ENCODE measurements at places on chromosomes 1 and 21. TPM values are rescaled to one million over a fixed set of nuclear protein-coding genes. Genes with fewer than 3 reads are reported as not detected.
A peak's percentile ranks its signal among the peaks of the same experiment; 100 is the strongest.

DCDC2B gene
- not detected for total RNA-seq

BCL2L15 gene
- total RNA-seq: 8.4 TPM

CCDC17 gene
- total RNA-seq: 2.5 TPM

S100A1 gene
- total RNA-seq: 0.44 TPM

MMEL1 gene
- 2.3 TPM for total RNA-seq

HSD3B1 gene
- not detected for total RNA-seq

MYOG gene
- not detected for total RNA-seq

CD53 gene
- total RNA-seq: 5.1 TPM

DNA sequence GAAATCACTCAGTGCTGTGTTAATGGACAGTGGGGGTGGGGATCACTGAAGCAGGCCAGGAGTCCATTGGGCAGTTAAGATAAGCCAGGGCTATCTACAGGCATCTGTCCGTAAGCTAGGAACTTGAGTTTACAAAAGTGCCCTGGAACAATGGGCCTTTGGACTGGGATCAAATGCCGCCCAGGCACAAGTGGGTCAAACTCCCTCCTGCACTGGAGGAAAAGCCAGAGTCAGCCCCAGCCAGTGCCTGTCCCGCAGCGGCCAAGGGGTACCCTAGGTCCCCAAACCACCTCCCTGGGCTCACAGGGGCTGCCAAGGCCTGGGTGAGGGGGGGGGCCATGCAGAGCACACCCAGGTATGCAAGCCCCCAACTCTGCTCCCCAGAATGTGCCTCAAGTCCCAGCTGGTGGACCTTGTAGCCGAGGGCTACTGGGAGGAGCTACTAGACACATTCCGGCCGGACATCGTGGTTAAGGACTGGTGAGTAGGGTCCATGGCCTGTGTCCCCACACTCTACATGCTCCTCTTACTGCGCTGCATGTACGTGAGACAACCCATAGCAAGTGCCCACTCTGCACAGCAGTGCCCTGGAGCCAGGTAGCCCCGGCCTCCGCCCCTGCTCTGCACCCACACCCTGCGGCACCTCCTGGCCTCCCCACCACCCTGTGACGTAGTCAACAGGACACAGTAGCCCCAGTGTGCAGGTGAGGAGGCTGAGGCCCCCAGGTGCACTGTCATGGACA lies 7.7 kb downstream of the FBXO6 start:
- ATAC-seq: peak; percentile 12

- ATAC-seq: no peak
Measured at GRCh38 chr1:103267893-103268292, 159.6 kb upstream of the COL11A1 start.

- peak; percentile 71 for ATAC-seq
Measured at GRCh38 chr1:112298558-112298957, 97.5 kb upstream of the CTTNBP2NL start.

- no peak for ATAC-seq
Measured at GRCh38 chr1:219298571-219299148, 125.0 kb downstream of the LYPLAL1 start.

DNA sequence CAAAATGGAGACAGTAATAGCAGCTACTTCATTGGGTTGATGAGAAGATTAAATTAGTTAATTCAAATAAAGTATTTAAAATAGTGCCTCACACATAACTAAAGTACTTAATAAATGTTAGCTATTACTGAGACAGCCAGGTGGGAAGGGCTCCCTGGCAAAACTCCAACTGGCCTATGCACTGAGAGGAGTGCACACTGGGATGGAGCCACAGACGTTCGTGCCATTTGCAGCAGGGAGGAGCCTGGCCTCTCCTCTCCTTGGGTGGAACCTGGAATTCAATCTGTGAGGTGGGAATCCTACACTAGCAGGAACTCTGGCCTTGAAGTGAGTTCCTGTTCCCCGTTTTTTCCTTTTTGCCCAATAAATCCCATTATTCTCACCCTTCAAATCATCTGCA lies 28.1 kb downstream of the SLC5A9 start:
- no peak for ATAC-seq

- ATAC-seq: no peak
Measured at GRCh38 chr21:45306453-45306831, 18.7 kb upstream of the POFUT2 start.

DNA sequence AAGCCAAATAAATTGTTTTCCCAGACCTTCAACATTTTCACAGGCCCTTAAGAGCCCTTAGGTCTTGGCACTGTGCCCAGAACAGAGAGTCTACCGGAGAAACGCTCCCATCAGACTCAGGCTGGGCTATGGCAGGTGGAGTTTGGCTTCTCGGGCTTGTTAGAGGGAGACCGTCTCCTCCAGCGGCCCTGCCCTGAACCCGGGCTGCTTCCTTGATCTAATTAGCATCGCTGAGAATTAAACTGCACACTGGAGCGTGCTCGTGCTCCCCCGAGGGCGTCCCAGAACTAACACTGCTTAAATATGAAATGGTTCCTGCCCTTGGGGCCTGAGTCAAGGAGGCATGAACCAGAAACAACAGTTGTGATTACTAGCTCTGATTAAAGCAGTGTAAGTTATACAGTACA lies 634.4 kb downstream of the MATN1 start:
- no peak for ATAC-seq

DNA sequence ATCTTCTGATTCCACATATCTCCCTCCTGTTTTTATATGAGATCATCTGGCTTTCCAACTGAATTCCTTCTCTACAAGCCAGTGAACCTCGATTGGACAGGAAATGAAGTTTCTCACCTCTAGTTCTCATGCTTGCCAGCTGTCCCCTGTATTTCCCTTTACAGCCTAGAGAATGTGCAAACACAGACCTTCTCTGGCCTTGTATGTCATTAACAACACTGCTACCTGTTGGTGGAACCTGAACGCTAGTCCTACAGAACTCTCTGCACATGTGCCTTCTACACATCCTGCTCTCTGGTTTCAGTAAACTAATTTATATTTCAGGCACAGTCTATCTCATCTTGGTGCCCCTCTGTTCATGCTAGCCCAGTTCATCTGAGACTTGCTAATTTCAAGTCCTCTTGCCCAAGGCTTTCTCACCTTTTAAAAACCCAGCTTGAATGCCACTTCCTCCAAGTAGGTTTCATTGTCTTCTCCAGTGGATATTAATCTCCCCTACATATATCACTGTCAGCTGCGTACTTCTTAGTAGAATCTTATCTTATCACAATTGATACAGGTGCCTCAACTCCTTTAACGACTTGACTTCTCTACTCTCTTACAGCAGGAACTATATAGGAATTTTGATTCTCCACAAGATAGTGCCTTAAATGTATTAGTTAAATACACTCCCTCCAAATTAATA lies 549.9 kb downstream of the PLPP3 start:
- no peak for ATAC-seq

DNA sequence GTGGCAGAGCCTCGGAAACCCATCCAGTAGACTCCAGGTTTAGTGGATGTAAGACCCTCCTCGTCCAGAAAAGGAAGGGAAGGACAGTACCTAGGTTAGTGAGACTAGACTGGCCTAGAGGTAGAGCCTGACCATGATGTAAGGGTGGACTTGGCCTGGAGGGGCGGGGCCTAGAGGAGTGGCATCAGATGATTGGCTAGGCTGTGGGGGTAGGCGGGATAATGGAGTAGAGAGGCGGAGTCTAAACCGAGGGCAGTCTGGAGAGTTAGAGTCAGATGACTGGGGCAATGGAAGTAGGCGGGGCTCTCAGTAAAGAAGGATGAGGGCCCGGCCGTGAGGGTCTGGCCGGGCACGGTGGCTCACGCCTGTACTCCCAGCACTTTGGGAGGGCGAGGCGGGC lies 70.1 kb downstream of the EPHB2 start:
- peak; percentile 29 for ATAC-seq

GRCh38 chr1:206068314-206068713 lies 15.3 kb downstream of the RHEX start:
- no peak for ATAC-seq

GRCh38 chr1:95382000-95382786 lies 148.2 kb downstream of the RWDD3 start:
- ATAC-seq: no peak

GRCh38 chr1:230977761-230978490 lies 735 bp downstream of the TTC13 start:
- no peak for ATAC-seq

DNA sequence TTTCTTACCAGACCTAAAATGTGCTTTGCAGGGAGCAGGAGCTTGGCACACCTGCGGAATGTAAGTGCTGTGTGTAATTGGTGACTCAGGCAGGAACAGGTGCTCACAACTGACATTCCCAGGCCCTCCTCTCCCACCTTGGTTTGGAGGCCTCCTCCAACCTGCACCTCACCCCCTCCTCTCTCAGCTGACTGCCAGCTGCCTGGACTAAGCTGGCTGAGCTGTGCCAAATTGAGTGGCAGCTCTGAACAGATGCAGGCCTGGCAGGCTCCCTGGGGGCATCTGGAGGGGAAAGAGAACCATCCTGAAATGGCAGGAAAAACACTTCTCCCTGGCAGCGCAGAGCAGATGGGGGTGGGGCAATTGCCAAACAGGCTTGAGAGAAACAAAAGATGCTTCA lies 91.7 kb upstream of the PGBD5 start:
- peak; percentile 25 for ATAC-seq

- no peak for ATAC-seq
Measured at GRCh38 chr1:32969566-32969965, 5.0 kb upstream of the RNF19B start.

Measured in esophagus mucosa (tissue), 1 donor.